ENCODE measurements at places on chromosomes 7 and 10.

DNA sequence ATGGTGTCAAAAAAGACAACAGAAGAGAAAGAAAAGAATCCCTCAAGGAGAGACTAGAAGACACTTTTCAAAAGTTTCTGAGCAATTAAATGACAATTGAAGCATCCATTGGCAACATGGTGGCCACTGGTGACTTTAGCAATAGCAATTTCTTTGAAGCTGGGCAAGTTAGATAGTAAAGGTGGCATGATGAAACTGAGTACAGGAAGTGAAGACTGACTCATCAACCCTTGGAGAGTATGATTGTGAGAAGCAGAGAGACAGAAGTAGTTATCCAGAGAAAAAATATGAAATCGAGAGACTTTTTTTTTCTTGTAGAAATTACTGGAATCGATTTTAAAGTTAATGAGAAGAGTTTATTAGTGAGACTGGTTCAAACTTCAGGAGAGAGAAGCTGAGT, 52.5 kb downstream of the DGKB start:
- no peak for DNase-seq

DNA sequence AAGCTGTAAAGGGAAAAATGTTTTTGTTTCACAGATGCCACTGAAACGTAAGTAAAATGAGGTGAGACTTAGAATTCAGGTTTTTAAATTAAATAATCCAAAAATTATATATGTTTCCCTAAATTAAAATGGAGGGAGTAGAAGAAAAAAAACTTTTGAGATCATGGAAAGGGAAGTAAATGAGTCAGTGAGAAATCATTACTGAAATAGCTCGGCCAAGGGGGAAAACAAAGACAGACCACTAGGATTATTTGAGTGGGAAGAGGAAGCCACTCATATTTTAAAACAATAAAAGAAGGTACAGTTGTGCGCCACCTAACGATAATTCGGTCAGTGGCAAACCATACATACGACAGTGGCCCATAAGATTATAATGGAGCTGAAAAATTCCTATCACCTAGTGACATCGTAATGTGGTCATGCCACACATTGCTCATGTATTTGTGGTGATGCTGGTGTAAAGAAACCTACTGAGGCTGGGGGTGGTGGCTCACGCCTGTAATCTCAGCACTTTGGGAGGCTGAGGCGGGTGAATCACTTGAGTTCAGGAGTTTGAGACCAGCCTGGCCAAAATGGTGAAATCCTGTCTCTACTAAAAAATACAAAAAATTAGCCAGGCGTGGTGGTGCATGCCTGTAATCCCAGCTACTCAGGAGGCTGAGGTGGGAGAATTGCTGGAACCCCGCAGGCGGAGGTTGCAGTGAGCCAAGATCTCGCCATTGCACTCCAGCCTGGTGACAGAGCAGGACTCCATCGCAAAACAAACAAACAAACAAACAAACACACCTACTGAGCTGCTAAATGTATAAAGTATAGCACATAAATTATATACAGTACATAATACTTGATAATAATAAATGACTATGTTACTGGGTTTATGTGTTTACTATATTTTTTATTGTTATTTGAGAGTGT, 64.7 kb downstream of the MKX start:
- no peak for DNase-seq

DNA sequence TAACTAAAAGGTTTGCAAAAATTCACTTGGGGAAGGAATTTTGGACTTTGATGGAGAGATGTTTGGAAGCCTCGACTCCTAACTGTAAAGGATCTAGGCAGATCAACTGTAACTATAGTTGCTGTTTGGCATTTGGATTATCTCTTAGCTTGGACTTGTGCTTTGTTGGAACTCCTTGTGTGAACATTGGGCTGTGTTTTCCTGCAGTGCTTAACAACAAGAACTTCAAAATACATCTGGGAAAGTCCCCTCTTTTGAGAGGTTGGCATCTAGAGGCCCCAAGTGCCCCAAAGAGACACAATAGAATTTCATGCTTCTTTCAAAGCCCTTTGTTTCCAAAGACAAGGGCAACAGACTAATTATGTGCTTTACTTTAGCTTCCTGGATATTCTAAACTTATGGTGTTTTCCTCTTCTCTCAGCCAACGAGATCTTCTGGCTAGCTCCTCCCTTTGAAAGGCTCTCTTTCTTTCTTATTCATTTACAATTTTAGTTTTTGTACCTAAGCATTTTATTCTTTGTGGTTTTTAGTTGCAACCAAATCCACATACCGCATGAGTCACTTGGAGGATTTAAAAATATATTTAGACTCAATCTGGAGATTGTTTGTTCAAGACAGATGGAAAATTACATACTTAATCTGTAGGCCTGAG, 11.6 kb downstream of the ABCA13 start:
- peak; percentile 88 for DNase-seq

DNA sequence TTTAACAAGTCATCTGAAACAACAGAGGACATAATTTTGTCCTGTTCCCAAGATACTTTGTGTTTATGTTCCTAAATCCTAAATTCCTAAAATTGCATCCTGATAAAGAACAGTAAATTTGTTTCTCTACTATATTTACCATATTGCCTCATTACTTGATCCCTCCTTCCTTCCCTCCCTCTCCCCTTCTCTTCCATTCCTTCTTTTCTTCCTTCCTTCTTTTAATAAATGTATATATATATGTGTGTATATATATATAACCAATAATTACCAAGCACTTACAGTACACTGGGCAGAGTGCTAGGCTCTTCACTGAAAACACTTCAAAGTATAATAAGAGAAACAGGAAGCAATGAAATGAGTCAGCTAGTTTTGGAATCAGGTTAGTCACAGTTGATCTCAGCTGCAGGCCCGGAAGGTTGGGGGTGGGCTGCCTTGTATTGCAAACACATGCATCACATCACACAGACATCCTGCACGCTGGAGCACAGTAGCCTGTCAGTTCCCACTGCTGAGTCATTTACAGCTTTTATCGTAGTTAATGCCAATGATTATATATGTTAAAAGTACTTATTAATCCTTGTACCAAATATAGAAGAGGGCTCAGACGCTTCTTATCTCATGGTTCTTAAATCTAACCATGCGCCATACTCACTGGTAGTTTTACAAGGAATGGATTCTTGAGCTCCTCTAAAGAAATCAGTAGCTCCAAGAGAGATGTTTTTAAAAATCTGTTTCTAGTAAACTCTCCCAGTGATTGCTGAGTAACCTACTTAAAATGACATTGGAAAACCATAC, 551.7 kb downstream of the GRM8 start:
- DNase-seq, result peak; percentile 91

GRCh38 chr7:137886746-137887145, 40.0 kb upstream of the DGKI start:
- DNase-seq, result no peak

DNA sequence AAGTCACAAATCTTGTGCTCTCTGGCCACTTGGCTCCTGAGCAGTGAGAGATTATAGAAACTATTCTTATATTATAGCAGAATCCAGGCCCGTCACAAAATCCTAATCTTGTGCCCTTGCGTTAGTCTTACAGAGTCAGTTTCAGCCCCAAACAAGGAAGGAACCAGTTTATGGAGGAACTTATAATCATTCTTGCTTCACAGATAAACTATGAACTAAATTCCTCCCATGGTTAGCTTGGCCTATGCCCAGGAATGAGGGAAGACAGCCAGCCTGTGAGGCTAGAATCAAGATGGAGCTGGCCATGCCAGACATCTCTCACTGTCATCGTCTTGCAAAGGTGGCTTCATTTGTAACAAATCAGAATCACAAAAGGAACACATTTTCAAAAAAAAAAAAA, 199.7 kb upstream of the PITRM1 start:
- no peak for DNase-seq

DNA sequence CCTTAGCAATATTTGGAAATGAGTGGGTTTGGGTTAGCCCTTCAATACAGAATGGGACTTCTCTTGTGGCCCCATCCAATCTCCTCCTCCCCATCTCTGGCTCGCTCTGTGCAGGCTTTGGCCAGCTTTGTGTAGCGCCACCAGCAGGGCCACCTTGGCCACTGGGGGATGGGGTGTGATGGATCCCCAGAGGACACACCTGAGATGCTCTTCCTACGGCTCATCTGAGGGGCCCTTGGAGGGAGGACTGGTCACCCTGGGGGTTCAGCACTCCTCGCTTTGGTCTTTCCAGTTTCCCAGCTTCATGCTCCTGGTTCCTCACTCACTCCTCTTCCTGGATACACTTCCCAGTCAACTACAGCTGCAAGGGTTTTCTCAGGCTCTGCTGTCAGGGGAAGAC, 15.3 kb upstream of the C10orf90 start:
- DNase-seq, result no peak

DNA sequence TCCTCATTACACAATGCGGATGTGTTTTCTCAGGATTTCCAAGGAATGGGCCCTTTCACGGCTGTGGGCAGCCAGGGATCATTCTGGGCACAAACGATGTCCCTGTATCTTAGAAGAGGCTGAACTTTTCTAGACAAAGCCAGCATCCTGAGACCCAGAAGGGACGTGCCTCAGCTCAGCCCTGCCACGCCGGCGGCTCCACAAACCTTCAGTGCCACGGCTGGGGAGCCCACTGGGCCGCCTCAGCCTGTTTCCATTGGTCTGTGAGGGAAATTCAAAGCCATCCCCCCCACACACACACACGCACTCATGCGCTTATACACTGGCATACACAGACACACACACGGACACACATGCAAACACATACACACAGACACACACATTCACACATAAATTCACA, 344.9 kb upstream of the MKI67 start:
- DNase-seq, result no peak

GRCh38 chr7:24245362-24245761, 38.6 kb upstream of the NPY start:
- DNase-seq, result no peak

GRCh38 chr10:45198486-45199204, 116.8 kb downstream of the OR13A1 start:
- DNase-seq, result no peak

GRCh38 chr7:71239586-71240268, 107.8 kb downstream of the GALNT17 start:
- peak; percentile 31 for DNase-seq

- no peak for DNase-seq
These were observed 41.2 kb upstream of the C10orf71 start for GRCh38 chr10:49257626-49258349.

DNA sequence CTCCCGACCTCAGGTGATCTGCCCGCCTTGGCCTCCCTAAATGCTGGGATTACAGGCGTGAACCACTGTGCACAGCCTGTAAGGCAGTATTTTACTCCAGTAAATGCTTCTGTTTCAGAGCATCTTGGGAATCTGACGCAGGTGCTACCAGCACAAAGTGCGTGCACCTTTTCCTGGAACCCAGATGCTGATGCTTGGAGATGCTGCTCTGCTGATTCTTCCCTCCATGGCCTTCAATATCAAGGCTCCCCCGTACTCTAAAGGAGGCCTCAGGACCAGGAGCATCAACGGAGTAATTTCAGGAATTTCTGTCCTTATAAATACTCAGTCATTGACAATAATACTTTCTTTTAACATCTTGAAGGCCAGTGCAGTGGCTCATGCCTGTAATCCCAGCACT, 23.5 kb downstream of the DENND2A start:
- no peak for DNase-seq

GRCh38 chr7:17546189-17546588, 247.7 kb downstream of the AHR start:
- no peak for DNase-seq

GRCh38 chr7:102004229-102004628, 186.8 kb downstream of the CUX1 start:
- DNase-seq, result no peak

GRCh38 chr7:129332254-129333035, 101.8 kb upstream of the STRIP2 start:
- peak; percentile 41 for DNase-seq

GRCh38 chr7:157876469-157877285, 539.9 kb downstream of the DNAJB6 start:
- DNase-seq, result no peak

DNA sequence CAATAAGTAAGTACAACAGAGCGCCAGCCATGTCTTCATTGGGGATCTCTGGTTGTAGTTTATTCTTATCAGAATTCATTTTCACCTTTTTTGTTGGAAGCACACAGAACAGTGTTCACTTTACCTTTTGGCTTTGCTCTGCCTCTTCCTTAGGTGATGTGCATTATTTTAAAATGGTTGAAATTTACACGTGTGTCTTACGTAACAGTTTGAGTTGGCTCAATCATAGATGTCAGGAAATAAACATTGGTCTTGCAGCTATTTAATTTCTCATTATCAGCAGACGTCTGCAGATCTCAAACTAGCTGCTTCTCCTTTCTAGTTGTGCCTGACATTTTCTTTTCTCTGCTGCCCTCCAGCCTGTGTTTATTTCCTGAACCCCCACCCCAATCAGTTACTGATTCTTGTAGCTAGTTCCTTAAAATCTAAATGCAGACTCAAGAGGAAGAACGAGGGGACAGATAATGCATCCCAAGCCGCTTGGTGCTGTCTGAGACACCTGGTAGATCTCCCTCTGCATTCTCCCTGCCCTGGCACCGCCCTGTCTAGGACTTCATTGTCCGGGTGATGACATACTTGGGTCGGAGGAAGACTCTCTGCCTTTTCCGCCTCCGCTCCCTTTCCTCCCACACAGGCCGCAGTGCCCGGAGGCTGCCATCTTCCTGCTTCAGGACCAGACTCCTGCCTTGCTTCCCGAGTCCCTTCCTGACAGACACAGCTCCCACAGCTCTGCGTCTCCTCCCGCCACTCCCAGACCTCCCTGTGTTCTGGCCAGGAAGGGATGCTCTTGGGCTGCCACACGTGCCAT, 108.2 kb downstream of the ANKRD61 start:
- no peak for DNase-seq

- DNase-seq, result no peak
These were observed 35.5 kb downstream of the PPP1R3C start for GRCh38 chr10:91597197-91597881.

GRCh38 chr7:55247428-55247827, 117.7 kb upstream of the LANCL2 start:
- DNase-seq, result peak; percentile 45

GRCh38 chr7:22563032-22563501, 63.1 kb upstream of the STEAP1B start:
- DNase-seq, result no peak

GRCh38 chr7:87982116-87982515, 48.1 kb downstream of the ADAM22 start:
- peak; percentile 11 for DNase-seq

DNA sequence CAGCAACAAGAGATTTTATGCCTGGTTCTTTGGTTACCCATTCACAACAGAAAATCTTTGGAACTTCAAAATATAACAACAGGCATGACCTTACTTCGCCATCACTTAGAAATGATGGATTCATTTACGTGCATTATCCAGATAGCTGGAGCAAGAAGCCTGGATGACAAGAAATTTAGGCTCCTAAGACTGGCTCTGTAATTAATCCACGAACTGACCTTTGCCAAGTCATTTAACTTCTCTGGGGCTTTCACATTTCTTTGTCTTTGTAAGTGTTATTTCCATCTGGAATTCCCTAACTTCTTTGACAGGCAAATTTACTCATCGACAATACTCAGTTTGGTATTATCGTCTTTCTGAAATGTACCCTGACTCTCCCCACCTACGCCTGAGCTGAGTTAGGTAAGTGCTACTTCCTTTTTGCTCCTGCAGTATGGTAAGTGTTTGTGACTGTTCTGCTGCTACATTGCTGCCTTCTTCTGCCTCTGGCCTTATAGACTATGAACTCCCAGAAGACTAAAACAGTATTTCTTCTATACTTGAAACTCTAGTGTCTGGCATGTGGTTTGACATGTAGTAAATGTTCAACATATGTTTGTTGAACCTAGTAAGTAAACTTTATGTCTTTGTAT, 5.5 kb upstream of the MDFIC start:
- no peak for DNase-seq
